ENCODE measurements at places on chromosomes 11 and 22.

GRCh38 chr11:116993599-116993998, 104.6 kb downstream of the SIK3 start:
- no peak for DNase-seq

GRCh38 chr22:38176170-38176741, 5.4 kb downstream of the PLA2G6 start:
- no peak for DNase-seq

DNA sequence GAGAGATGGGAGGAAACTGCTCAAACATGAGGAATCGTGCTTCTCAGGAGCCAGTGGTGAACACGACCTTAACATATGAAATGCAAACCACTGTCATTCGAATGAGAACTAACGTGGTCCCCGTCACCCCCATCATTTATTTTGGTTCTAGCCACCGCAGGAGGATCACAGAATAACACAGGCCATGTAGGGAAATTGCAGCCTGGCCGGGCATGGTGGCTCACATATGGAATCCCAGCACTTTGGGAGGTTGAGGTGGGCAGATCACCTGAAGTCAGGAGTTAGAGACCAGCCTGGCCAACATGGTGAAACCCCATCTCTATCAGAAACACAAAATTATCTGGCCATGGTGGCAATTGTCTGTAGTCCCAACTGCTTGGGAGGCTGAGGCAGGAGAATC, 27.1 kb downstream of the KRTAP5-5 start:
- DNase-seq, result no peak

DNA sequence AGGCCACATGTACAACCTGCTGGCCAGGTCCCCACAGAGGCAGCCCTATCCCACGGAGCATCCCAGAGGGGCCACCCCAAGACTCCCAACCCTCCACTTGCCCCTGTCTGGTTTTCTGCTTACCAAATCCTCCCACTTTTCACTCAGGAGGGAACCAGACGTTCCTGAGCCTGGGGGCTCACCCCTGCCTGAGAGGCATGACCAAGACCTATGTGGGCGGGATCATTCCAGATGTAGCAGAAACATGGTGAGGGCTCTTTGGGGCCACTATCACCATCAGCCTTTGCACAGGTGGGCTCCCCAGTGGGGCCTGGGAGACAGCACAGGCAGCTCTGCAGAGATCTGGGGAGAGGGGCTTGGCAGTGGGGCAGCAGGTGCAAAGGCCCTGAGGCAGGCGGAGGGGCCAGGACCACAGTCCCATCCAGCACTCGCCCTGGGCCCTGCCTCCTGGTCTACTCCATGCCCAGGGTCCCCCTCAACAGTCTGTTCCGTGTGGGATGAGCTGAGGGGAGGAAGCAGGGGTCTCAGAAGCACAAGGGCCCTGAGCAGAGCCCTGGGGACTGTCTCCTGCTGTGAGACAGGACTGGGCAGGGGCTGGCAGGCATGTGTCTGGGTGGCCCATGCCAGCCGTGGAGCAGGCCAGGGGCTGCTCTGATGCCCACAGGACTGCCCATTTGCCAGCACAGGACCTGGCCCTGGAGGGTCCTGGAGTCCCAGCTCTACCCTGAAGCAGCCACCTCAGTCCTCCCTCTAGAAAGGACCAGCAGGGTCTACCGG, 9.4 kb downstream of the PIM3 start:
- no peak for DNase-seq

DNA sequence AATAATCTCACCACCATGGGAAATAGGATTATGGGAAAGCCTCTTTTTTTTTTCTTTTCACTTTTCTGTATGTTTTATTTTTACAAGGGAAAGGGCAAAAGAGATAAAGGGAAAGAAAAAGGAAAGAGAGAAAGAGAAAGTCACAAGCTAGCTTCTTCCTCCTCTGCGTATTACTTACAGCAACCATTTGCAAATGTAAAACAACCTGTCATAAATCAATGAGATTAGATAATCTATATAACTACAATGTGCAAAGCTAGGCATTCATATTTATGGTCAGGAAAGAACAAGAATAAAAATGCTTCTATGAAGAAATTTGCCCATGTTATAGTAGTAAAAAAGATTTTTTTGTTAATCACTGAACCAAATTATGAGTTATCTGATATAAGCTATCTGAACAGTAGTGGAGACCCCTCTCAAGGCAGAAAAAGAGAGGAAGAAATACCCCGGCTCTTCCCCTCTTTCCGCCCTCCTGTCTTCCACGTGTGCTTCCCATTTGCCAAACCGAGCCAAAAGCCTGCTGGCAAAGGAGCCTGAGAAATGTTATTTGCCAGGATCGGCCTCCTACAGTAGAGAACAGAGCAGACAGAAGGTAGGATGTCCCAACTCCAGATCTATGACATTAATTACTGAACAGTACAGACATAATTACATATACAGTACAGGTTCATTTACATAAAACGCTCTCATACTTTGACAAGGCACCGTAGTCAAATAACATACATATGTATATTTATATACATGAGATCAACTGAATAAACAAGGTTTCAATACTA, 50.2 kb downstream of the ARHGAP32 start:
- DNase-seq, result no peak

DNA sequence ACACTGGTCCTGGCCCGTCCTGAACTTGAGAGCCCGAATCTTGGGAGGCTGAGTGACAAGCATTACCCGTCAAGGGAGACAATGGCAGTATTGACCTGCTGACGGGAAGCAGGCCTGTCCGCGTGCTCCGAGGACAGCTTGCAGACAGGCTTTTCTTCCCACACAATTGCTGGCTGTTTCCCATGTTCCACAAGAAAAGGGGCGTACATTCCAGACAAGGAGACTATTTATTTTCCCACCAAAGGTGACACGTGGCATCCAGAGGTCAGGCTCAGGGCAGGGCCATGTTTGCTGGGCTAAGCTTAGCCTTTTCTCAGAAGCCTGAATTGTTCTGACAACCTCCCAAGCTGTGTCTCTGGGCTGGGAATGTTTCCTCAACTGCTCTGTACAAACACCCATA, 86.9 kb upstream of the SPON1 start:
- DNase-seq, result no peak

DNA sequence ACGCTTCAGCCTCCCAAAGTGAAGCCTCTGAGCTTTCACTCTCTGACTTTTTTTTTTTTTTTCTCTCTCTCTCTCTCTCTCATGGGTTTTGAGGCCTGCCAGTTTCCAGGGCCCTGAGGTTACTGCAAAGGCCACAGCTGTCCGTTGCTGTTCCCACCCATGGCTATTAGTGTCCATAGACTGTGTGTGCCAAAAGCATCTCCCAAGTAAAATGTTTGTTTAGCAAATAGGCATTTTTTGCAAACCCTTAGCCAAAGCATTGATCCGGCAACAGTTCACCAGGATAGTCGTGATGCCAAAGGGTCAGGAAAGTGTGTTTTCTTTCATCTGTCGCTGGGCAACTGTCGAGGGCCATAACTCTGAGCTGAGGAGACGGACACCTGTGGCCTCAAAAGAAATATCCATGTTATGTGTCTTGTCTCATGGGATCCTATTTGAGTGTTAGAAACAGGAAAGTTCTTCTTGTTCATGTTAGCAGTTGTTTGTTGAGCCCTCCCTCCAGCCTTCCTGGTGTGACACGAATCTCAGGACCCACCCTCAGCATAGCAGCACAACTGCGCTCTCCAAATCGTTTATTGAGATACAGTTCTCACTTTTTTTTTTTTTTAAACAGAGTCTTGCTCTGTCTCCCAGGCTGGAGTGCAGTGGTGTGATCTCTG, 18.4 kb downstream of the FADS2 start:
- no peak for DNase-seq

DNA sequence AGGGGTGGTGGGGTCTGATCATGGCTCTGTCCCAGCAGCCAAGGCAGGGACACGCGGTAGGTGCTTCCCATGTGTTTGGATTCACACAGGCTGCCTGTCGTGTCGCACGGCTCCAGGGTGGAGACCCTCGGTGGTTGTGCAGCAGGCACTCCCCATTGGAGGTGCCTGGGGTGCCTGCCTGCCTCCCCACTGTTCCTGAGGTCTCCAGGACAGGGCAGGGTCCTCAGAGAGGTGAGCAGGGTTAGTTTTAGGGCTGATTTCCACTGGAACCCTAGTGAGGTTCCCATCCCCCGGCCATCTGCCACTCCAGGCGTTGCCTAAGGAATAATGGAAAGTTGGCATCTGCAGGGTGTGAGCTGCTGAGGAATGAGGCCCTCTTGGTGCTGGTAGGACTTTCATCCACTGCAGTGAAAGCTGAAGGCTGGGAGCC, 32.3 kb downstream of the OSBPL5 start:
- DNase-seq, result no peak

GRCh38 chr11:37115963-37116362, 517.9 kb upstream of the RAG2 start:
- no peak for DNase-seq

DNA sequence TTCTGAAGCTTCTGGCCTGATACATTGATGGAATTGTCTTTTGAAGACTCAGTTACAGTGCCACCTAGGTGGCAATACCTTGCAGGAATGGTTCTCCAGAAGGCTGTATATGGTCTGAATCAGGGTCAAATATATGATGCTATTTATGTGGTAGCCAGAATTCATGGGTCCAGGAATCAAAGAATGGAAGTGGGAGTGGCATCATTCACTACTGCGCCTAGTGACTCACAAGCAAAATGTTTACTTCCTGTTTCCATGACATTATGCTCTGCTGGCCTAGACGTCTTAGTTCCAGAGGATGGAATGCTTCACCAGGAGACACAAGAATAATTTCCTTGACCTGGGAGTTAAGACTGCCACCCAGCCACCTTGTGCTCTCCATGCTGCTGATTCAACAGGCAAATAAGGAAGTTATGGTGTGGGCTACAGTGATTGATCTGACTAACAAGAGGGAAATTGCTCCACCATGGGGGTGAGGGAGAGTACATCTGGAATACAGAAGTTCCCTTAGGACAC, 491.8 kb downstream of the ETS1 start:
- no peak for DNase-seq

DNA sequence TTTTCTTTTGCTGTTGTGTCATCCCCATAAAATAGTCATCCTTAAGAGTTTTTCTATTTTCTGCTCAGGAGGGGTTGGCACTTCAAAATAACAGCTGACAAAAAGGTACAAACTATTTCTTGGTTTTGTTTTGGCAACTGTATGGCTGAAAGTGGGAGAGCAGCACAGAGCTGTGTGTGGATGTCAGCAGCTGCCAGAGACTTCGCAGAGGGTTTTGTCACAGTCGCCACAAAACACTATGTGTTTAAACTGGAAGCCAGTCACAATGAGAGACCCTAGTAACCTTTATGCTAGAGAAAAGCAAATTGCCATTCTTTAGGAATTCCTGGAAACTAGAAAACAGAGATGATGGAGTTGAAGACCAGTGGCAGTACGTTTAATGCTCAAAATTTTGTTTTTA, 189.6 kb upstream of the CCDC90B start:
- no peak for DNase-seq

GRCh38 chr11:60862171-60862570, 5.2 kb upstream of the ZP1 start:
- no peak for DNase-seq

DNA sequence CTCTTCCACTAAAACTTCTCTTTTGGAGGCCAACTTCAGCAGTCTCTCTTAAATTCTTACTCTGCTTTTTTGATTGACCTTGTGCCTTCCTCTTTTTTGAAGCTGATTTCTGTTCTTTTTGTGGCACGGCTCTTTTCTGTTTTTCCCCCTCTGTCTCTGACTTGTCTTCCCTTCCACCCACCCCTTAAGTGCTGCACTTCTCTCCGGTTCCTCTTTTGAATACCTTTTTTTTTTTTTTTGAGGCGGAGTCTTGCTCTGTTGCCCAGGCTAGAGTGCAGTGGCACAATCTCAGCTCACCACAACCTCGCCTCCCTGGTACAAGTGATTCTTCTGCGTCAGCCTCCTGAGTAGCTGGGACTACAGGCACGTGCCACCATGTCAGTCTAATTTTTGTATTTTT, 211.9 kb downstream of the BLID start:
- DNase-seq, result no peak

DNA sequence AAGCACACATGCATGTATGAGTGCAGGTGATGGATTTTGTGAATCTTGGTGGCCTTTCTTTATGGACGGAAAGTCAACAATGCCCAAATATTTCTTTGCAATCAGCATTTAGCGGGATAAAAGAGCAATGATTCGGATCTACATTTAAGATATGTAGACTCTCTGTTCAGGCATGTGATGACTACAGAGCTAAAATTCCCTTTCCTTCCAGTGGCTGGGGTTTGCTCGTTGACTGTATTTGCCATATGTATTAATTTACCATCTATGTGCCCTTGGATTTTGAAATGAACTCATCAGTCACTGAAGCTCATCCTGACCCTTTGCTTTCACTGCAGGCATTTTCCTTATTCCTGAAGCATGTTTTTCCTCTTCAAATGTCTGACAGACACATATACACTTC, 13.6 kb downstream of the BLID start:
- no peak for DNase-seq

DNA sequence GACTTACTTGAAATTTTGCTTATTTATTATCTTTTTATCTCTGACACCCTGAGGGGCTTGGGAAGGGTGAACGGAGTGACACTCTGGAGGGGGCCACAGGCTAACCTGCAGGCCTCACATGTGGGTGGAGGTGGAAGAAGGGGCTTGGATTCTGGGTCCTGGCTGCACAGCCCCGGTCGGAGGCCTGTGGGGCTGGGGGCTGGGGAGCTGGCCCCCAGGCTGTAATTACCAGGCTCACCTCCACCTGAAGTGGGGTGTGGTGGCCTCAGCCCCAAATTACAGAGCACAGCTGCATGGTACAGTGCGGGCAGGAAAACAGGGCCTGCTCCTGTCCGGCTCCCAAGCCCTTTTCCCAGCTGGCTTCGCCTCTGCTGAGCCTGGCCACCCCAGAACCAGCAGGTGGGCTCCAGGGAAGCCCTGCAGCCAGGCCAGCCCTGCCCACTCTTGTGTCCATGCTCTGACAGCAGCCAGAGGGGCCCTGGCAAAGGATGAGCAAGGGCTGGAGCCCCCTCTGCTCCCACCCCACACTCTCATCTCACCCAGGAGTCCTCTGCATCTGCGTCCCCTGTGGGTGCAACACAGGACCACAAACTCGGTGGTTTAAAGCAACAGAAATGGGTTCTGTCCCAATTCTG, 48.0 kb downstream of the IGF2 start:
- no peak for DNase-seq

- DNase-seq, result no peak
Measured at GRCh38 chr11:104665641-104666040, 232.6 kb downstream of the CASP12 start.

DNA sequence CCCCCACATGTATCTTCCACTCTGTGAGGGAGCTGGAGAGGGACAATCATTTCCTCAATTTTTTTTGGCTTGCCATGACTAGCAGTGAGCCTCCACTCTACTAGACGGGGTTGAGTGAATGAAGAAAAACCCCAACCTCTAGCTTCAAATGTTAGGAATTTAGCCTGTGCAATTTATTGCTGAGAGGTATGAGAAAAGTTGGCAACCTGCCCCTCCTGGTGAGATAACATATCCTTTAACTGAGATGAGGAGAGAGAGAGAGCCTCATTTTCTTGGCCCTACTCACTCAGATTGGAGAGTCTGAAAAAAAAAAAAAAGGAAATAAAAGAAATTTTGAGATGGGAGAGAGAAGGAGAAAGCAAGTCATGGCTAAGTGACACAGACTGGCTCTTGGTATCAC, 218.2 kb upstream of the CARD18 start:
- DNase-seq, result no peak

- peak; percentile 73 for DNase-seq
Measured at GRCh38 chr11:58905721-58906547, 33.4 kb upstream of the GLYATL1 start.

GRCh38 chr11:26928582-26928981, 65.3 kb upstream of the FIBIN start:
- DNase-seq, result no peak

All from frontal cortex (tissue), 4 donors.